ENCODE measurements at places on chromosomes 6 and 20.

GRCh38 chr20:11281768-11282167 is 608.0 kb upstream of the JAG1 start:
- no peak for DNase-seq

DNA sequence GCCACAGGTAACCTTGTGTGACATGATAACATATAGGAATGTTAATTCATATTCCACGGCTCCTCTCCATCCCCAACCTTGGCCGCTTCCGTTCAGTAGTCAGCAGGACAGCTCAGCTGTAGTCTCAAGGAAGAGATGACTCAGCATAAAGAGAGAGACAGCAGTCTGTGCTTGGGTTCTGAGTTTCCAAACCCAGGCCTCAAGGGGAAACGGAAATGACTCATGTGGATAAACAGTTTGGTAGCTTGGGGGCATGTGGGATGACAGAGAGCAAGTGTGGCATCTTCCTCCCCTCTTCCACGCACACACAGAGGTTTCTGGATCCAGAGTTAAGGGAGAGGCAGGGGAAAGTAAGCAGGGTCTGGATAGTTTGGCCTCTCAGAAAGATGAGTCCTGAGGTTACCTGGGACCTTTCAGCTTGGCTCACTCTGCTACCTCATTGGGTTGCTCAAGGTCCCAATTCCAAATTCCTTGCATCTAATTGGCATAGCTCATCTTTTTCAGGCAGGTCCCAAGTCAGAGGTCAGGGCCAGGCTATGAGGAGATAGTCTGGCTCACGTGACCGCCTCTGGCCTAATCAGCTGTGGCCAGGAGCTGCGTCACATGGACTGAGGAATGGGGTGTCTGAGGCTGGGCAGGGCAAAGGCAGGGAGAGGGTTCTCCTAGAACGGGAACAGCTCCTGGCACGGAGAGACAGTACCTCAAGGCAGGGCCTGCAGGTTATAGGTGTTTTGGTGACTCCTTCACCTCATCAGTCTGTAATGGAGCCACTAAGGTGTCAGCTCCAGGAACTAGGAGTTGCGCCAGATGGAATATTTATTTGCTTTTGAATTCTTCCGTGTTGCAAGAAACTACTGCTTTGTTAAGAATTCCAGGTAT is 36.5 kb upstream of the MLN start:
- DNase-seq, result peak; percentile 90

GRCh38 chr6:116405138-116405537 is 34.4 kb downstream of the DSE start:
- DNase-seq, result no peak

GRCh38 chr20:272718-273117 is 15.2 kb downstream of the DEFB132 start:
- DNase-seq, result no peak

GRCh38 chr20:22584922-22585785 is 782 bp upstream of the FOXA2 start:
- DNase-seq, result peak; percentile 3

GRCh38 chr20:49982346-49983122 is at the start of gene SNAI1:
SNAI1 (plus strand) TSS chr20:49982980; CDS start chr20:49983060, 80 bp downstream.
- peak; percentile 92 for DNase-seq

DNA sequence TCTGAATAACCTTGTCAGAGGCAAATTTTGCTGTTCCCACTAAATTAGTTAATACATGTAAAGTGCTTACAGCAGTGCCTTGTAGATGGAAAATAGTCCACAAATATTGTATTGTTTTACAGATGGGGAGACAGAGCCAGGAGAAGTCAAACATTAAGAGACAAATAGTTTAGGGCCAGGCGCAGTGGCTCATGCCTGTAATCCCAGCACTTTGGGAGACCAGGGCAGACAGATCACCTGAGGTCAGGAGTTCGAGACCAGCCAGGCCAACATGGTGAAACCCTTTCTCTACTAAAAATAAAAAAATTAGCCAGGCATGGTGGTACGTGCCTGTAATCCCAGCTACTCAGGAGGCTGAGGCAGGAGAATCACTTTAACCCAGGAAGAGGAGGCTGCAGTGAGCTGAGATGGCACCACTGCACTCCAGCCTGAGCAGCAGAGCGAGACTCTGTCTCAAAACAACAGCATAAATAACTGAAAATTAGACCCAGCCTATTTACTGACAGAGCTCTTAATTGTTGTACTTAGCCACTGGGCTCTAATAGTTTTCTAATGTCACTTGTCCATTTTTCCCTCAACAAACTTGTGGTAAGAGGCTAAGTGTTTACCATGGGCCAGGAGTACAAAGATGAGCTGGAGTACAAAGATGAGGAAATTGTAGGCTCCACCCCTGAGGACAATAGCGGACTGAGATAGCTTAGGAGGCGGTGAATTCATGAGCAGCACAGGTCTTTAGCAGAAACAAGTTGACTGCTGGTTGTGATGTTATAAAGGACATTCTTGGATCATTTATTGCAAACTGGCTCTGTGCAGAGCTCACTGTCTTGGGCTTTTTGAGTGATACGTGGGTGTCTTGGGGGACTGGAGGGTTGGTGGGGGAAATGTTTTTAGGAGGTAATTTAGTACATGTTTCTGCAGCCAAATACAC is 6.4 kb downstream of the ZSWIM3 start:
- no peak for DNase-seq

DNA sequence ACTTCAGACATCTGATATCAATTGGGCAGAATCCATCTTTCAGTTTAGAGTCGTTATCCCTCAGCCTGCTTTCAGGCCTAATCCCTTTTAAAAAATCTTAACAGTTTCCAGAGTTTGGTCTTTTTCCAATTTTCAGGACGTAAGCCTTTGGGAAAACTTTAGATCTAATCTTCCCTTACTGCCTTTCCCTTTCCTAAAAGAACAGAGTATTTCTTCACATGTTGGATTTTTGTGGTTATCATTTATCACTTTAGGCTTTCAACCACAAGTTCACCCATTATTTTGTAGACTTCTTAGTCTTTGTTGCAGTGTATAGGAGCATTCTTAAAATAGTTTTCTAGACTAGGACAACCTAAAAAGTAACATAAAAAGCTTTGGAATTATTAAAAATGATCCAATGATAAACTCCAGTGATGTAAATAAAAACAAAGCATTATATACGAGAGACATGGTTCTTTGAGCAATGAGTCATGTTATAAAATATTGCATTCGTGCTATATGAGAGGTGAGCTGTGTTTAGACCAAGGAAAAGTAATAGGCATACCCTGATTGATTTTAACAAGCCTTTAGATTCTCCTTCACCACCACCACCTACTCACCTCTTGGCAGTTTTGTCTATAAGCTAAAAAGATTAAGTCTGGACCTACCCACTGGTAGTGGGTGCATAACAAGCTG is 90.4 kb upstream of the MCHR2 start:
- DNase-seq, result no peak

- peak; percentile 77 for DNase-seq
These were observed 39.6 kb downstream of the LAMA4 start for GRCh38 chr6:112214739-112215269.

DNA sequence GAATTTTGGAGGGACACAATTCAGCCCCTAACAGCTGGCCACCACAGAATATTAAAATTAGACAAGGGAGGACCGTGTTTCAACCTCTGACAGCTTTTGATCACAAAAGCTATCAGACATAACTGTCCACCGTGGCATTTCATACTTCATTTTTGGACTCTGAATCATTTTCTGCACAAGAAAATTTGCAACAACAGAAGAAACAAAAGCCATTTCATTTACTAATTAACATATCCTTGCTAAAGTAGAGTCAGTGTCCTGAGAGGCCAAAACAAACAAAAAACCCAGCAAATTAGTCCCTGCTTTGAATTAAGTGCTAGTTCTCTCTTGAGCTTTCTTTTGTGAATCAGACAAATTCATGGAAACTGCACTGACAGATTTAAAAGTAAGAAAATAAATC is 17.6 kb upstream of the COL12A1 start:
- DNase-seq, result no peak

GRCh38 chr6:169555971-169556617 is 145.7 kb downstream of the WDR27 start:
- DNase-seq, result no peak

DNA sequence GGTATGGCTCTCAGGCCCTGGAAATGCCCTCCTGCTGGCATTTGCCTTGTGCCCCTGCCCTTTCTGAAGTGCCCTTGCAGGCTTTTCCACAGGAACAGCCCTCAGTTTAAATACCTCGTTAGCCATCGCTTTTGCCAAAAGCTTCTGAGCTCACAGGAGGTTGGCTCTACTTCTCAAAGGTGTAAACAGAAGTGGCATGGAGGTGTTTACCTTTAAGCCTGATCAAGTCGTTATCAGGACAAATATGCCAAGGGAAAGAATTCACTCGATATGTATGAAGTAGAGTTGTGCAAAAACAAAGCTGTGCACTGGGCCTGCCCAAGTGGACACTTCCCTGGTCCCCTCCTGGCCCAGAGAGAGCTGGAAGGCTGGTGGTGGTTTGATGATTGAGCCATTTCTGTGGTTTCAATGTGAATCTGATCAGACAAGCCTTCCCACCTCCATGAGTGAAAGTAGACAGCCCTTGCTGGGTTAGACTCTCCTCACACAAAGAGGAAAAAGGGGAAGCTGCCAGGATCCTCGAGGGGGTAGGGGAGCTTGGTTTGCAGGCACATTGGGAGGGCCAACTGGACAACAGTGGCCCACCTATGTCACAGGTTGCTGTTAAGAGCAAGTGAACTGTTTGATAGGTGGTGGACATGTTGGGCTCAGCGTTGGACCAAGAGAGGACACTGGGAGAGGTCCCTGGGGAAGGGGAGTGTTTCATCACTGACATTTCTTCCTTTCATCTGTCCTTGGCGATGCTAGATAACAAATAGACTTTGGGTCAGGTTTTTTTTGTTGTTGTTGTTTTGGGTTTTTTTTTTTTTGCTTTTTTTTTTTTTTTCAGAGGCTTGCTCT is 98.7 kb downstream of the ZDHHC14 start:
- no peak for DNase-seq

GRCh38 chr20:46568570-46569129 is 18.2 kb upstream of the OCSTAMP start:
- DNase-seq, result peak; percentile 77

- DNase-seq, result no peak
These were observed 61.6 kb downstream of the MYH7B start for GRCh38 chr20:35017099-35017835.

GRCh38 chr6:143699430-143699825 is 21.7 kb downstream of the PHACTR2 start:
- no peak for DNase-seq

- DNase-seq, result peak; percentile 58
These were observed 831 bp upstream of the SIRPB2 start for GRCh38 chr20:1491860-1492642.

DNA sequence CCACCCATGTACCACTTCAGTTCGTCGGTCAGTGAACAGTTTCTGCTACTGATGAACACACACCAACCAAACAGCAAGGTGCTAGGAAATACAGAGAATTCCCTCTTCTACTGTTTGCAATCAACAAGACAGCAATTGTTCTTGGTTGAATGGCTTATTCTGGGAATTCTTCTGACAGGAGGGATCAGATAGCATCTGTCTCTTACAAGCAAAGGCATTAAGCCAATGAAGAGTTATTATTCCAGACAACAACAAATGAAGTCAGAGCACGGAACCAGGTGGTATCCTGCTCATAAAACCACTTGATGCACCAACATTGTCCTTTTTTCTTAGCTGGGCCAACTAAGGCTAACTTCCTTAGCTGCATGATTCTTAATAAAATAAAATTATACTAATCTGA is 37.8 kb downstream of the PTPRK start:
- DNase-seq, result peak; percentile 79

DNA sequence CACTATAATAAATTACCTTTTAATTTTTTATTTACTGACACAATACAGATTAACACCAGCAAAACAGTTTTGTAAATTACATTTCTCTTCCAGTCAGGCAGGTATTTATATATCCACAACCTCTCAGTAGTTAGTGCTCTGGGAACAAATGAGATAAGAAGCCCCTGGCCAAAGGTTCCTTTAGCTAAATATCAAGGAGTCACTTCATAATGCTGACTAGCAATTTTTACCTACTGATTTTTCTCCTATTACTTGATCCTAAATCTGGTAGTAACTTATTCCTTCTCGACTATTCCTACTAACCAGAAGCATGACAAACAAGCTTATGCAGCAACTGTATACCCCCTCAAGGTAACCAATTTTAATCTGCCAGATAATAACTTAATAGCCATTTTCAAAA is 46.3 kb downstream of the SEC63 start:
- no peak for DNase-seq

DNA sequence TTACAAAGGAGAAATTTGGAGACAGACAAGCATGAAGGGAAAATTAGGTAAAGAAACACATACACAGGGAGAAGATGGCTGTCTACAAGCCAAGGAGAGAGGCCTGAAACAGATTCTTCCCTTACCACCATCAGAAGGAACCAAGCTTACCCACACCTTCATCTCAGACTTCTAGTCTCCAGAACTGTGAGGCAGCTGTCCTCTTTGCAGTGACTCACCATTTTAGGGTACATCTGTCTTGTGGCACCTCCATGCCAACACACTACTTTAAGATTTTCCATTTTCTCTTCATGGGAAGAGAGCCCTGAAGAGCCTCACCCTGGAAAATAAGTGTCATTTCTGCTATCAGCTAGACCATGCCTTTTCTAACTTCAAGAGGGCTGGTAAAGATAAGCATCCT is 369.3 kb downstream of the FRK start:
- no peak for DNase-seq

GRCh38 chr6:39995633-39996032 is 61.4 kb upstream of the MOCS1 start:
- no peak for DNase-seq

DNA sequence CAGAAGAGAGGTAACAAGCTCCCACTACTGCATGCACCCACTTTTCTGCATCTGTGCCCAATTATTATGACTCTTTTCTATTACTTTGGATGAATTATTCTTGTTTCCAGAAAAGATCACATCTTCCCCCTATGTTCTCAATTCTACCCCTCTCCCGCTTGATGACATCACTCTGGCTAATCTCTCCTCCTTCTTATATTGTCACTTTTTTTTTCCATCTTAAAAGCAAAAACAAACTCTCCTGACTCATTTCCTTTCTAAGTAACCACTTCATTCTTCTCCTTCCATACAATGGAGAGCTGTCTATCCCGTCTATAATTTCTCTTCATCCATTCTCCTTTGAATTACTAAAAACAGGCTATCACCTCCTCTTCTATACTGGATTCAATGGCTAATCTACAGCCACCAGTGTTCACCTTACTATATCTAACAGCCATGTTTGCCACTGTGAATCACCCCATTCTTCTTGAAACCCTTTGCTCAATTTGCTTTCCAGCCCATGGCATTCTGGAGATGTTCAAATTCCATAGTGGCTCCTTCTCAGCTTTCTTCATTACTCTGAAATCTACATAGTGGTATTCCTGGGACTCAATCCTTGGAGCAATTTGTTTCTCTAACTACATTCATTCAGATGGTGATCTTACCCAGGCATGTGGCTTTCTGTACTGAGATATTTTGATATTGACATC is 378.4 kb downstream of the ARHGAP18 start:
- peak; percentile 59 for DNase-seq

Measured in dermis blood vessel endothelial cell (primary cell).